Uterine smooth muscle cell (primary cell): ENCODE measurements at places on chromosomes 5 and 9. TPM values are rescaled to one million over a fixed set of nuclear protein-coding genes. Genes with fewer than 3 reads are reported as not detected.

Gene GADD45G
- 0.66 and 2.2 TPM in 2 replicates for total RNA-seq

Gene NTRK2
- 0.33 and 1.9 TPM in 2 replicates for total RNA-seq

Gene KCNV2
- not detected in 2 replicates for total RNA-seq

Gene CACNA1B
- total RNA-seq, result 0.11 and 0.12 TPM in 2 replicates

Gene INSL6
- not detected in 2 replicates for total RNA-seq

Gene C5orf52
- not detected in 2 replicates for total RNA-seq

Gene TMC1
- 0.62 and 2.1 TPM in 2 replicates for total RNA-seq

Gene ROPN1L
- 0.37 and 0.44 TPM in 2 replicates for total RNA-seq

Gene HTR4
- not detected in 2 replicates for total RNA-seq

Gene ASPN
- 1.00 and 2.9 TPM in 2 replicates for total RNA-seq

Gene UBTD2
- 21.7 and 25.4 TPM in 2 replicates for total RNA-seq

Gene PTRH1
- 19.7 and 21.7 TPM in 2 replicates for total RNA-seq

Gene EIF4EBP3
- 0.77 and 1.1 TPM in 2 replicates for total RNA-seq

Gene GFPT2
- 24.2 and 27.7 TPM in 2 replicates for total RNA-seq

Gene MCTP1
- total RNA-seq, result 33.0 and 36.5 TPM in 2 replicates

Gene FBXL7
- 3.0 and 4.2 TPM in 2 replicates for total RNA-seq

Gene TRIM52
- total RNA-seq, result 7.9 and 8.3 TPM in 2 replicates

Gene OR1N1
- not detected in 2 replicates for total RNA-seq

Gene NAIP
- total RNA-seq, result 2.0 and 4.1 TPM in 2 replicates

Gene FOXI1
- not detected in 2 replicates for total RNA-seq

Gene NKD2
- total RNA-seq, result not detected in 2 replicates

Gene STPG3
- not detected in 2 replicates for total RNA-seq

Gene SOHLH1
- total RNA-seq, result not detected in 2 replicates

Gene PCDHB2
- total RNA-seq, result 0.55 and 2.0 TPM in 2 replicates

Gene KLF9
- 33.4 and 33.5 TPM in 2 replicates for total RNA-seq

Gene PAXX
- total RNA-seq, result 23.9 and 25.1 TPM in 2 replicates

Gene ZNF366
- under 0.01 TPM in 1 of 2 replicates, not detected in the other for total RNA-seq

Gene GARIN3
- not detected in 2 replicates for total RNA-seq

Gene ZBTB26
- 4.0 and 5.5 TPM in 2 replicates for total RNA-seq

Gene TOR2A
- 2.6 and 2.7 TPM in 2 replicates for total RNA-seq

Gene SMIM33
- total RNA-seq, result not detected in 2 replicates

Gene SPINK7
- not detected in 2 replicates for total RNA-seq

Gene QRFP
- total RNA-seq, result not detected in 2 replicates

Gene CPLANE1
- total RNA-seq, result 21.0 and 21.1 TPM in 2 replicates

Gene ELOVL7
- total RNA-seq, result under 0.01 and 0.11 TPM in 2 replicates

Gene MEGF10
- total RNA-seq, result 0.12 and 0.22 TPM in 2 replicates

Gene UGT3A1
- not detected in 2 replicates for total RNA-seq

Gene PTGER4
- total RNA-seq, result 2.9 and 4.3 TPM in 2 replicates
